ENCODE measurements at places on chromosomes 7 and 10.

- no peak for DNase-seq
These were observed 5.9 kb downstream of the GNAT3 start for GRCh38 chr7:80505900-80506500.

GRCh38 chr10:82609845-82610244, 734.9 kb downstream of the NRG3 start:
- no peak for DNase-seq

- DNase-seq: no peak
These were observed 52.1 kb downstream of the FOXL3 start for GRCh38 chr7:341841-342638.

- no peak for DNase-seq
These were observed 102.3 kb downstream of the DYNC2I1 start for GRCh38 chr7:158958618-158959017.

DNA sequence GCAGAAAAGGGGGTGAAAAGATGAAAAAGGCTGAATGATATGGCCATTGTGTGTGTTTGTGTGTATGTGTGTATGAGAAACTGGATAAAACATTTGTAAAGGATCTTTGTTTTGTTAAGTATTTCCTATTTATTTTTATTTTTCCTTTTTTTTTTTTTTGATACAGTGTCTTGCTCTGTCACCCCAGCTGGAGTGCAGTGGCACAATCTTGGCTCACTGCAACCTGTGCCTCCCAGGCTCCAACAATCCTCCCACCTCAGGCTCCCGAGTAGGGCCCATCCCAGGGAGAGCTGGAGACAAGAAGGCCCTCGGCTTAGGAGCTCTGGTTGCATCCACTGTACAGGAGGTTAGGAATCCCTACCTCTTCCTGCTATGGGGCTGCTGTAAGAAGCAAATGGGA, 6.9 kb upstream of the CALML5 start:
- DNase-seq: no peak

Data from iris pigment epithelial cell (primary cell).